ENCODE measurements at places on chromosomes 1 and 21.

GRCh38 chr1:226082959-226083301 lies 20.4 kb downstream of the H3-3A start:
- H3K4me3 ChIP-seq: peak overlapping the region; percentile 88
- H3K27ac ChIP-seq: no peak overlapping the region
- peak; percentile 69 for DNase-seq
- H3K36me3 ChIP-seq: no peaks in the 10 kb centered on the region
- peaks cover 6% of the 10 kb centered on the region for H3K4me1 ChIP-seq
- H3K27me3 ChIP-seq: peaks cover 23% of the 10 kb centered on the region

DNA sequence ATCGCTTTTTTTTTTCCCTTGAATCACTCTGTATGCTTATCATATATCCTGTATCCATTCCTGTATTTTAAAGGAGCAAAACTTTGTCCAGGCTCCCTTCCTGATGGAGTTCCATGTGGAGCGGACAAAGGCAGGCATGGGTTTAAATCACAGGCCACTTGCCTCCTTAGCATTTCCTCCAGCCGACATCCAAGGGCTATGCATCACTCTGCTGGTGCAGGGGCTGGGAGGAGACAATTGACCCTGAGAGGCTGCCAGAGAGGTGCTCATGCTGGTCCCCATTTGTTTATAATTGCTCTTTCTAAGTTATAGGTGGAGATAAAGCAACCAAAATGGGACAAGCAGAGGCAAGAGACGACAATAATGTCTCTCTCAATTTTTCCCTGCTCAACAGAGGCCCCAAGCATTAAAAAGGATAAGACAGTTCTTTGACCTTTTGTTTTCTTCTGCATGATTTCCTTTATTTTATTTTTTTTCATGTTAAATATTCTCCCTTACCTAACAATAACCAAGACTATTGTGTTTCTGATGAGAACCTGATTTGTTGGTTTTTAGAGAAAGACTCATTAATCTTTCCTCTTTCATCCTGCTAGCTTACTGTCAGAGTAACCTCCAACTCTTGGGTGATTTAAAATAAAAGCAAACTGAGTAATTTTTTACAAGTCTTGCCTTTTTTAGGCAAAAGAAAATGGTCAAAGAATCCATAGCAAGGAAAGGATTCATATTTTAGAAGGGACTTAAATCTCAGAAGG lies 353.7 kb downstream of the ADGRL2 start:
- DNase-seq: no peak
- no peaks in the 10 kb centered on the region for H3K36me3 ChIP-seq
- peaks cover 10% of the 10 kb centered on the region for H3K4me1 ChIP-seq
- no peaks in the 10 kb centered on the region for H3K27me3 ChIP-seq
- H3K27ac ChIP-seq: no peak overlapping the region

DNA sequence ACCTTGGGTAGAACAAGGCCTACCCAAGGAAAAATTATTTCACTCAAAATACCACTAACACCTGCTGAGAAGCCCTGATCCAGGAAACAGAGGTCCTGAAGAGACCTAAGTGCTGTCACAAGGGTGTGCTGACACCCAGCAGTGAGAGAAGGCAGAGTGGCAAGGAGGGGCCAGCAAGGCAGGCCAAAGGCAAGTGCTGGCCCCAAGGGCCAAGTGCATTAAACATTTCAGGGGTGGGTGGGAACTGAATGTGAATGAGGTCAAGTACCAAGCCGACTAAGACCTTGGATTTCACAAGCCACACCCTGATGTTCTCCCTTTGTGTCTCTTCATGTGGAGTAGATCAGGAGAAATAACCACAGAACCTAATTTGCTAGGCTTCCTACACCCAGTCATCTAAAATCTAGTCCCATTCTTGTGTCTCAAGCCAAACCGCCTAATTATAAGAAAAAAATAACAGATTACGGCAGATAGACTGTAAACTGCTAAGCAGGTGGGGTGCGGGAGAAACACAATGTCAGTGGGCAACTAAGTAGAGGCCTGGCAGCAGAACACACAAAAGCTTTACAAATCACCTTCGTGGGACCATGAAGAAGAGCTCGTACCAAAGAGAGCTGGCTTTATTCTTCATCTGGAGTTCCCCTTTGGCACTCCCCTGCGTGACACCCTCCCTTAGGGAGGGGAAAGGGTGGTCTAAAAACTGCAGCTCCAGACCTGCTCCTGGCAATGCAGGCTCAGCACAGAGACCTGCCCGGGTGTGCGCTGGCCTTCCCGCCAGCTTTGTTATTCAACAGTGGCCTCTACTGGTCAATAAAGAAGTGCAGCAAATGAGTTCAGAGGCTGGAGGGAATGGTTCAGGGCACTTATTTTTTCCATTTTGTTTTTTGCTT lies 8.7 kb downstream of the UBE2G2 start:
- no peaks in the 10 kb centered on the region for H3K27me3 ChIP-seq
- no peak overlapping the region for H3K4me3 ChIP-seq
- no peak overlapping the region for H3K27ac ChIP-seq

- peaks cover 1% of the 10 kb centered on the region for H3K27me3 ChIP-seq
- H3K4me3 ChIP-seq: no peak overlapping the region
- H3K36me3 ChIP-seq: no peaks in the 10 kb centered on the region
- no peak for DNase-seq
- no peak overlapping the region for H3K27ac ChIP-seq
- peaks cover 2% of the 10 kb centered on the region for H3K4me1 ChIP-seq
Observed at GRCh38 chr1:98893371-98893770, 111.3 kb downstream of the PLPPR5 start.

DNA sequence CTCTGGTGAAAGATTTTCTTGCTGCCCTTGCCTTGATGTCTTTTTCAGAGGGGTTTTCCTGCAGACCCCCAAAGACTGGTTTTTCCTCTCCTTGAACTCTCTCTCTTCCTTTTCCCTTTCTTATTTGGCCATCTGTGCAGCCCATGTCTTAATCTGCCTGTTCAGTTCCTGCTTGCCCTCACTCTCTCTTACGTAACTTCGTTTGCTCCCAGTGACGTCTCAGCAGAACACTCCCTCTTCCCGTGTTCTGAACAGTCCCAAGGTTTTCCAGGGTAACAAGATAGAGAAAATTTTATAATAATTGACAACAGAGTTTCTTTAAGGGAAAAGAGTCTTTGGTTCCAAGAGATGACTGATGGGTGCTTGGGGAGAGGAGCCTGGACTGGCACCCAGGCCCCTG lies 109.1 kb upstream of the LMO4 start:
- H3K36me3 ChIP-seq: no peaks in the 10 kb centered on the region
- H3K4me3 ChIP-seq: no peak overlapping the region
- no peaks in the 10 kb centered on the region for H3K4me1 ChIP-seq
- no peak for DNase-seq
- H3K27ac ChIP-seq: no peak overlapping the region

DNA sequence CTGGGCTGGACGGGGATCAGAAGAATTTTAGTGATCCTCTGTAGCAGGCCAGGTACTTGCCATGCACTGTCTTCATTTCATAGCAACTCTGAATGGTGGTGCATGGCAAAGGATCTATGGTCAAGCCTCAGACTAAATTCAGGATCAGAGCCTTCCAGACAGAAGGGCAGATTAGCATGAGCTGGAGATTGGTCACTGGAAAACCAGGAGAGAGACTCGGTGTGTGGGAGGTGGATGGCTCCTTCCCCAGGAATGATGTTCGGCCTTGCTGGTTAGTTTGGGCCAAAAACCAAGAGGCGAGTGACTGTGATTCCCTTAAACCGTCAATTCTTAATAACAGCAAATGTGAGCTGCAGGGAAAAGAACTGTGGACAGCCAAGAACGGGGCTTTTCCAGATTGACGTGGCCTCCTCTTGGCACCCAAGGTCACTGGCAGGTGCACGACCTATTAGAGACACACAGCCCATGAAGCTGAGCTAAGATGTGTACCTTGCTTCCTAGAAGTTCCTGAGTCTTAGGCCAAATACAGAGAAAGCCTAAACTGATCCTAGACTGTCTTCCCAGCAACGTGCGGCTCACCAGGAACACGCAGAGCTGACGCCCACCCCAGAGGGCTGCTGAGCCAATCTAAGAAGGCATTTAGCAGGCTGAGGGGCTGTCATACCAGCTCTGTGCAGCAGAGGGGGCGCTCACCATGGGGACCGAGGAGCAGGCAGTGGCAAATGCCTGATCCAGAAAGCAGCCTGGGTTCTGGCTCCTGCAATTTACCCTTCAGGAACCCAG lies 18.5 kb downstream of the ALDH4A1 start:
- H3K4me3 ChIP-seq: no peak overlapping the region
- peaks cover 58% of the 10 kb centered on the region for H3K27me3 ChIP-seq
- no peaks in the 10 kb centered on the region for H3K4me1 ChIP-seq
- no peak overlapping the region for H3K27ac ChIP-seq
- DNase-seq: peak; percentile 89

GRCh38 chr1:247865416-247865815 lies 8.4 kb downstream of the TRIM58 start:
- peaks cover 11% of the 10 kb centered on the region for H3K27me3 ChIP-seq
- no peak for DNase-seq

- H3K36me3 ChIP-seq: no peaks in the 10 kb centered on the region
- no peaks in the 10 kb centered on the region for H3K4me1 ChIP-seq
- no peaks in the 10 kb centered on the region for H3K27me3 ChIP-seq
- H3K27ac ChIP-seq: no peak overlapping the region
- H3K4me3 ChIP-seq: no peak overlapping the region
Observed at GRCh38 chr21:25329227-25329825, 278.0 kb downstream of the MRPL39 start.
